Suppressor macrophage treated with lipopolysaccharide for 1 hour (primary cell): ENCODE measurements at places on chromosomes 3 and 15.

- no peak for DNase-seq
Measured at GRCh38 chr15:69522361-69522760, 69.7 kb downstream of the RPLP1 start.

- DNase-seq: peak; percentile 92
Measured at GRCh38 chr3:129428376-129429079, at the start of gene EFCAB12. Gene EFCAB12, minus strand, starts transcription at chr3:129428636. Its CDS starts 148 bp downstream, at chr3:129428488.

GRCh38 chr15:72042865-72043264, 75.1 kb downstream of the MYO9A start:
- DNase-seq: no peak

DNA sequence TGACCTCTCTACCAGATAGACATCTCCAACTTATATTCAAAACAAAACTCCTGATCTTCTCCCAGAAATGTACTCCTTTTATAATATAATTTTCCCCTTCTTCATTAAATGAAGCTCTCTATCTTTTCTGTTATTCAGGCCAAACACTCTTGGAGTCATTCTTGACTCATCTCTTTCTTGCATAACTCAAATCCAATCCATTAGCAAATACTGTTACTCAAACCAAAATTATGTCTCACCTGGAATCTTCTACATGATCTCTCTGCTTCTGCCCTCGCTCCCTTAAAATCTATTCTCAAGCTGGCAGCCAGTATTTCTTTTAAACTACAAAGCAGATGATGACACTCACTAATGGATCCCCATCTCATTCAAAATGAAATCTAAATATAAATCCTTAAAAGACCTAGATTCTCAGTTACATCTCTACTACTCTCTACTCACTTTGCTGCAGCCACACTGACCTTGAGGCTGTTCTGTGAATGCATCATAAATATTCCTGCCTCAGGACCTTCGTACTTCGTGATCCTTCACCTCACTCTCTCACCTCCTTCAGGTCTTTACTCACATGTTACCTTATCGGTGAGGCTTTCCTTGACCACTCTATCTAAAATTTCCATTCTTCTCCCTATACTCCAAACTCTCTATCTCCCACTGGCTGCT, 160.9 kb downstream of the TBC1D5 start:
- DNase-seq: no peak
